GM23248 (cell line): ENCODE measurements at places on chromosomes 6 and 20. TPM values are rescaled to one million over a fixed set of nuclear protein-coding genes. Genes with fewer than 3 reads are reported as not detected.

Gene BHLHE23
- total RNA-seq, result not detected in 2 replicates

Gene ABHD16B
- not detected in 2 replicates for total RNA-seq

Gene DEK
- 90.3 and 101 TPM in 2 replicates for total RNA-seq

Gene TRIM10
- 0.11 TPM in 1 of 2 replicates, not detected in the other for total RNA-seq

Gene ZBTB12
- total RNA-seq, result 2.0 and 6.1 TPM in 2 replicates

Gene KIF13A
- total RNA-seq, result 46.0 and 47.3 TPM in 2 replicates

- no peaks in the 10 kb centered on the region for H3K4me1 ChIP-seq
- no peak overlapping the region for H3K4me3 ChIP-seq
- no peaks in the 10 kb centered on the region for H3K36me3 ChIP-seq
- H3K27ac ChIP-seq, result no peak overlapping the region
These were observed 69.2 kb upstream of the SMIM29 start for GRCh38 chr6:34317882-34318498.

DNA sequence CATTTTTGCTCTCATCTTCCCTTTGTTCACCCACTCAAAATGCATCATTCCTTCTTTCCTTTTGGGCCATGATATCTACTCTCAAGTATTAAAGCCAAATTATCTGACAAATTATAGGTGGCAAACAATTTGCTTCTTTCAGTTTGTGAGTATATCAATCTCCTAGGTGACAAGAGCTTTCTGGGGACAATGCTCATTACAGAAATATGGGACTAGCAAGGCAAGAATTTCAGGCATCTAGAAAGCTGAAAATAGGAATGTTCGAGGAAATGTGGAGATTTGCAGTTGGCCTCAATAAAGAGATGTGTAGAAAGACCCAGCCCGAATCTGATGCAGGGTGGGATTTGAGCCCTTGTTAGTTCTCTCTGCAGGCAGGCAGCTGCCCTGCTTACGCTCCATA lies 71.8 kb downstream of the ALDH8A1 start:
- H3K27ac ChIP-seq, result no peak overlapping the region
- no peaks in the 10 kb centered on the region for H3K36me3 ChIP-seq
- no peak overlapping the region for H3K4me3 ChIP-seq
- DNase-seq, result no peak
- peaks cover 11% of the 10 kb centered on the region for H3K4me1 ChIP-seq

GRCh38 chr6:137824896-137825295 lies 42.2 kb upstream of the TNFAIP3 start:
- H3K27ac ChIP-seq, result no peak overlapping the region
- H3K27me3 ChIP-seq, result no peaks in the 10 kb centered on the region
- H3K36me3 ChIP-seq, result no peaks in the 10 kb centered on the region
- peaks cover 26% of the 10 kb centered on the region for H3K4me1 ChIP-seq

GRCh38 chr6:12761376-12762115 lies 45.0 kb downstream of the PHACTR1 start:
- peak overlapping the region; percentile 55 for H3K4me3 ChIP-seq
- H3K27me3 ChIP-seq, result no peaks in the 10 kb centered on the region
- no peaks in the 10 kb centered on the region for H3K36me3 ChIP-seq
- peaks cover 29% of the 10 kb centered on the region for H3K4me1 ChIP-seq
- H3K27ac ChIP-seq, result peak overlapping the region; percentile 94

DNA sequence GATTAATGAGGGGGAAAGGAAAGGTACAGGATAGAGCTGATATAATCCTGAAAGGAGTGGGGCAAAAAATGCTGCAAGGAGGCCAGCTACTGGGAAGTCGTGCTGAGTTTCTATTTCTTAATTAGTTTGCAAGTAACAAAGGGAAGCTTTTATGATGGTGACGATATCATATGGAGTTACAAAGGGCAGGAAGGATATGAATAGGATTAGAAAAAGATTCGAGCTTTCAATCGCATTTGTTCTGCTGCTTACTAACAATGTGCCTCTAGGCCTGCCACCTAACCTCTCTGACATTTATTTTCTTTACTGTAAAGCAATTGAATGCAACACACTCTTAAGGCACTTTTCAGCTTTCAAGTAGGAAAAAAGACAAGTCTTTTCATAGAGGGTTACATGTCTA lies 219.2 kb downstream of the CLVS2 start:
- no peak overlapping the region for H3K27ac ChIP-seq
- H3K4me3 ChIP-seq, result no peak overlapping the region
- no peaks in the 10 kb centered on the region for H3K4me1 ChIP-seq
- H3K36me3 ChIP-seq, result no peaks in the 10 kb centered on the region
- no peaks in the 10 kb centered on the region for H3K27me3 ChIP-seq

DNA sequence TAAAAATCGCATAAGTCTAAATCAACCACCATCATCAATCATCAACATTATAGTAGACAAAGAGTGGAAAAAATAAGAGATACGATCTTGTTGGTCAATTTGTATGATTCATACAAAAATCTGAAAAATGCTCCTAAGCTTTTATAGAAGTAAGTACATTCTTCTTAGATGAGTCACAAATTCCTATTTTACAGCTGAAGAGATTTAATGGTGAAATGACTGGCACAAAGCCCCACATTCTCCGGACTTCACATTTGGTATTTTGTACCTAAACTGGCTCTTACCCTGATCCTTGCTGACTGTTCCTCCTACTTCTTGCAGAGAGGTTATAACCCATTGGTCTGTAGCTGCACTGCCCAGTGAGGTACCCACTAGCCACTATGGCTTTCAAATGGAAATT lies 29.9 kb upstream of the PREP start:
- H3K4me3 ChIP-seq, result no peak overlapping the region
- peak; percentile 87 for DNase-seq
- H3K4me1 ChIP-seq, result peaks cover 58% of the 10 kb centered on the region
- no peaks in the 10 kb centered on the region for H3K36me3 ChIP-seq
- no peaks in the 10 kb centered on the region for H3K27me3 ChIP-seq
- H3K27ac ChIP-seq, result peak overlapping the region; percentile 10; the same call in 1 of the 2 replicates

DNA sequence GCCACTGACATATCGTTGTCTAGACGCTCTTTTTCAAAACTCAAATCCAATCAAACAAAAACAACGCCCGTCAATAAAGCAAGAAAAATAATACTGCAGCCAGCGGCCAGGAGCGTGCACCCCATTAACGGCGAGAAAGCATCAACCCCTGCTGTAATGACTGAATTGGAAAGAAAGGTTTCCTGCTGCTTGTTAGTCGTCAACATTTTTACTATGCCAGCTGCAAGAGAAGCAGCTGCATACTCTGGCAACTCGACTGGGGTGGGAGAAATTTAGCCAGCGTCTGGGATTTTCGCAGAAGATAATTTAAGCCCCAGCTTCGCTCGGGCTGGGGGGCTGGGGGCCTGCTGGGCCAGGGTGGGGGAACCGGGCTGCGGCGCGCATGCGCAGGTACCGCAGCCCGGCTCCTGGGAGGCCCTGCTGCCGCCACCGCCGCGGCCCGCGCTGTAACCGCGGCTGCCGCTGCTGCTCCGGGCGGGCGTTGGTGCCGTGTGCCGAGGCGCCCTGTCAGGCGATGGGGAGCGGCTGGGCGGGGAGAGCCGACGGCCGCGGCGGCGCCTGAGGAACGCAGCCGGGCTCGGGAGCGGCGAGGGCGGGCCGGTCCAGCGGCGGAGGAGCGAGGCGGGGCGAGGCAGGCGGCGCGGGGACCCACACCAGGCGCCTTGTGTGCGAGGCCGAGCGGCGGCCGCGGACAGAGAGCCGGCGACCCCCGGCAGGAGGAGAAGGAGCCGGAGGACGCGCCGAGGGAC lies 732 bp upstream of the STXBP5 start:
- peak; percentile 95 for DNase-seq
- H3K4me1 ChIP-seq, result peaks cover 22% of the 10 kb centered on the region
- H3K27me3 ChIP-seq, result no peaks in the 10 kb centered on the region

- H3K27me3 ChIP-seq, result no peaks in the 10 kb centered on the region
- H3K4me1 ChIP-seq, result peaks cover 20% of the 10 kb centered on the region
- no peak for DNase-seq
- no peaks in the 10 kb centered on the region for H3K36me3 ChIP-seq
- no peak overlapping the region for H3K4me3 ChIP-seq
- no peak overlapping the region for H3K27ac ChIP-seq
These were observed 258.8 kb downstream of the TMEM242 start for GRCh38 chr6:157064502-157064901.

GRCh38 chr20:10510216-10510615 lies 75.1 kb downstream of the SLX4IP start:
- no peaks in the 10 kb centered on the region for H3K36me3 ChIP-seq
- H3K27ac ChIP-seq, result no peak overlapping the region
- no peak overlapping the region for H3K4me3 ChIP-seq

GRCh38 chr6:43738877-43739641 lies 31.0 kb upstream of the VEGFA start:
- H3K4me1 ChIP-seq, result no peaks in the 10 kb centered on the region
- H3K4me3 ChIP-seq, result no peak overlapping the region
- no peaks in the 10 kb centered on the region for H3K27me3 ChIP-seq

DNA sequence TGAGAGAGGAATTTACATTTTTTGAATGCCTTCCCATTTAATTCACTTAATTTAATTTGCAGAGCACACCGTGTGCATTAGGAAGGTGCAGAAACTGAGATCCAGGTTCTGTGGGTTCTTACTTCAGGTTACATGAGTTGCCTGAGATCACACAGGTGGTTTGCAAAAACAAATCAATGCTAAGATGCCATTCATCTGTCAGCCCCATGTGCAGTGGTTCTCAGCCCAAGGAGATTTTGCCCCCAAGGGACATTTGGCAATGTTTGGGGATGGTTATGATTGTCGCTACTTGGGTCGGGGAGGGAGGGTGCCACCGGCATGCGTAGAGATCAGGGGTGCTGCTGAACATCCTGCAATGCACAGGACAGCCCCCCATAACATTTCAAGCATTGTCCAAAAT lies 34.6 kb downstream of the BANF2 start:
- no peak overlapping the region for H3K27ac ChIP-seq
- DNase-seq, result no peak
- H3K27me3 ChIP-seq, result peaks cover 10% of the 10 kb centered on the region; the same call in 1 of the 2 replicates
- H3K36me3 ChIP-seq, result no peaks in the 10 kb centered on the region
- H3K4me1 ChIP-seq, result no peaks in the 10 kb centered on the region

DNA sequence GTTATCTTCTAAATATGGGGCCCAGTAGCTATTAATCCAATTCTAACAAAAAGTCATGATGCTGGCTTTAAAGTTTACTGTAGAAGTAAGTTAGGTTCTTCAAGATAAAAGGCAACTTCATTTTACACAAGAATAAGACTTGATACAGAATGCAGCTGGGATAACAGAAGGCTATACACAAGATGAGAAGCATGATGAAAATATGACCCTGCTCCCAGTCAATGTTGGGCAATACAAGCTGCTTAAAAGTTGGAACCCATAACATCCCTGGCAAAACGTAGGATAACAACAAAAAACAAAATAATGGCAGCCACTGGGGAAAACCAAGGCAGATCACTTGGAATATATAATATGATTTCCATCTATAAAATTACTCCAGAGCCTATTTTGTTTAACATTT lies 87.6 kb upstream of the RSPO3 start:
- no peak overlapping the region for H3K4me3 ChIP-seq
- no peaks in the 10 kb centered on the region for H3K27me3 ChIP-seq
- no peaks in the 10 kb centered on the region for H3K4me1 ChIP-seq
- H3K36me3 ChIP-seq, result no peaks in the 10 kb centered on the region
- H3K27ac ChIP-seq, result no peak overlapping the region

DNA sequence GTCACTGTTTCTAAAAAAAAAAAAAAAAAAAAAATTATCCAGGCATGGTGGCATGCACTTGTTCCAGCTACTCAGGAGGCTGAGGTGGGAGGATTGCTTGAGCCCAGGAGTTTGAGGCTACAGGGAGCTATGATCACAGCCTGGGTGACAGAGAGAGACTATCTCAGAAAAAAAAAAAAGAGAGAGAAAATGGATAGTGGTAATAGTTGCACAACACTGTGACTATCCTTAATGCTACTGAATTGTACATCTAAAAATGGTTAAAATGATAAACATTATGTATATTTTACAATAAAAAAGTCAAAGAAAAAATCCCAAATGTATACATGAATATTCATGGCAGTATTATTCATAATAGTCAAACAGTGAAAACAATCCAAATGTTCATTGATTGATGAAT lies 23.0 kb downstream of the FERMT1 start:
- no peak for DNase-seq
- no peak overlapping the region for H3K27ac ChIP-seq
- H3K4me3 ChIP-seq, result no peak overlapping the region
- H3K27me3 ChIP-seq, result no peaks in the 10 kb centered on the region
- no peaks in the 10 kb centered on the region for H3K36me3 ChIP-seq
- H3K4me1 ChIP-seq, result peaks cover 5% of the 10 kb centered on the region; the same call in 1 of the 2 replicates

DNA sequence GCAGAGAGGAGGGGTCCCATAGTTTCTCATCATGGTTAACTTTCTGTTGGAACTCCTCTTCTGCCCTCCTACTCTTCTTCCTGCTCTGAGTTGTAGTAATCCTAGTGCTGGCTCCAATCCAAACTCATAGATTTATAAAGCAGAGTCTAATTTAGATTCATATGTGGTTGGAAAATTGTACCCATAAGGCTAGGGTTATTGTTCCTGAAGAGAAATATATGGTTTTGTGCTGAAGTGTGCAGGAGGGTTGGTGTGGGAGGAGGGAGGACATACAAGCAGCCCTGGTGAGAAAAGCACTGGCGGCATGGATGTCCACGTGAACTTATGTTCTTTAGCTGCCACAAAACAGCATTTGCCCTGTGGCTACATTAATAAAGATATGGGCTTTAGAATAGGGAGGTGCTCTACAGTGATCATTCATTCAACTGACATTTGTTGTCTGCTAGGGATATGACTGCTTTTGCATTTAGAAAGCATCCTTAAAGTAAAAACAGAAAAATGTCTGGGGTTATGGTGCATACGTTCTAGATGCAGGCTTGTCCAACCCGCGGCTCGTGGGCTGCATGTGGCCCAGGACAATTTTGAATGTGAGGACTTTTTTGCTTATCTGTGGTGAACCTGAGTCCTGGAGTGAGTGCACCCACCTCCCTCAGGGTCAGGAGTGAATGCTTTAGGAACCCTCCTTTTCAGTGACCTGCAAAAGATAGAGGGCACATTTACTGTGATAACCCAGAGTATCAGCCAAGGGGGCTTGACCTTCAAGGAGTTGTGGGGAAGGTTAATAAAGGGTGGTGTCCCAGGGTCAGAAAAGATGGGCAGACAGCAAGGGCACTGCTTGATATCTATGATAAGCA lies 4.1 kb downstream of the HLA-A start:
- H3K27ac ChIP-seq, result no peak overlapping the region
- H3K4me3 ChIP-seq, result no peak overlapping the region
- H3K4me1 ChIP-seq, result no peaks in the 10 kb centered on the region

DNA sequence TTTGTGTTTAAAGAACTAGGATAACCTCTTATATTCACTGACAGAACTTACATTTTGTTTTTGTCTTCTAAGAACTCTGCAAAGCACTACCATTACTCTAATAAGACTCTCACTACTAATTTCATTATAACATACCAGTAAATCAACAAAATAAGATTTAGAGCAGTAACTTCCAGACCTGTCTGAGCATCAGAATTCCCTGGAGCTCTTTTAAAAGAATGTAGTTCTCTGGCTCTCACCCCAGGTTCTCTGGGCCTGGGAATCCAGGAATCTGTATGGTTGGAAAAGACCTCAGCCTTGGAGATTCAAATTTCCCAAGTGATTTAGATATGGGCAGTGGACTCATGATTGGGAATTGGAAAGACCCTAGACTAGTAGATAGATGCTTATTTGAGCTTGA lies 89.4 kb downstream of the JAG1 start:
- no peak for DNase-seq
- no peaks in the 10 kb centered on the region for H3K27me3 ChIP-seq
- H3K4me3 ChIP-seq, result no peak overlapping the region
- no peaks in the 10 kb centered on the region for H3K36me3 ChIP-seq

GRCh38 chr20:10619427-10619826 lies 54.4 kb downstream of the JAG1 start:
- peak overlapping the region; percentile 83 for H3K27ac ChIP-seq
- peak; percentile 97 for DNase-seq
- peak overlapping the region; percentile 17; the same call in 1 of the 2 replicates for H3K4me3 ChIP-seq
- H3K27me3 ChIP-seq, result no peaks in the 10 kb centered on the region
- H3K36me3 ChIP-seq, result no peaks in the 10 kb centered on the region

- H3K27ac ChIP-seq, result no peak overlapping the region
- H3K4me3 ChIP-seq, result no peak overlapping the region
- DNase-seq, result no peak
- H3K27me3 ChIP-seq, result no peaks in the 10 kb centered on the region
- peaks cover 4% of the 10 kb centered on the region; the same call in 1 of the 2 replicates for H3K4me1 ChIP-seq
These were observed 31.7 kb downstream of the FOXC1 start for GRCh38 chr6:1641343-1641885.
